ENCODE measurements at places on chromosomes 11 and 22. TPM values are rescaled to one million over a fixed set of nuclear protein-coding genes. Genes with fewer than 3 reads are reported as not detected.

DNA sequence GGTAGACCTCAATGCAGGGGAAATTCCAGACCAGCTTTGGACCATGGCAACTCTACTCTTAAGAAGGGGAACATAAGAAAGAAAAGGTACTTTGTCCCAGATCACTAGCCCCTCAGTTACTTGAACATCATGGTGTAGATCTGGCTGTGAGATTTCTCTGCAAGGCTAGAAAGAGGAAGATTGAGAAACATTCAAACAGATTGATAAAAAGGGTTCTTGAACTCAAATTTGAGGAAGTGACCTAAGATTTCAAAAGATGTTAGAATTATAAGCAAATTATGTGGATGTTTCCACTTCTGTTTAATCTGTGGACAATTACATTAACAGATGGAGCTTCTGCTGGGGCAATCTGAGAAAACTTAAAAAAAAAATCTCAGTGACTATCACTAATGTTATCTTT, 21.8 kb upstream of the UPB1 start:
- no peak overlapping the region for H3K4me3 ChIP-seq
- no peaks in the 10 kb centered on the region for H3K36me3 ChIP-seq
- H3K4me1 ChIP-seq: no peaks in the 10 kb centered on the region
- no peaks in the 10 kb centered on the region for H3K27me3 ChIP-seq
- no peak for DNase-seq

- H3K27ac ChIP-seq: no peak overlapping the region
- H3K36me3 ChIP-seq: no peaks in the 10 kb centered on the region
- H3K4me1 ChIP-seq: peaks cover 12% of the 10 kb centered on the region
- no peak overlapping the region for H3K4me3 ChIP-seq
- no peaks in the 10 kb centered on the region for H3K27me3 ChIP-seq
- no peak for DNase-seq
These were observed 4.1 kb upstream of the CD82 start for GRCh38 chr11:44561275-44561805.

DNA sequence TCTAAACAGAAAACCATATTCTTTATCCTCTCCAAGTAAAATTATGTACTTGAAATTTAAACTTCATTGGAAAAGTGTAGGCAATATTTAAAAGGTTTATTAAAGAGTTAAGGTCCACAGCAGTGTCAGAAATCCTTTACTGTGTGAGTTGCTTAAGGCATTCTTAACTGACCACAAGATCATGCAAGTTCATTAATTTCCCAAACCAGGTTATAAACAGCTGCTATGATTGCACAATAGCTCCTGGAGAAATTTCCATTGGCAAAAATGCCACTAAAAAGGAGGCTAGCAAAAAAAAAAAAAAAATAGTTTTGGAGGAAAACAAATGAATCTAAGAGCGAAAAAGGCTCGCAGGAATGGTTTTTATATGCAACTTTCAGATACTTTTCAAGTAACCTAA, 106.2 kb downstream of the ETS1 start:
- H3K27me3 ChIP-seq: no peaks in the 10 kb centered on the region
- no peak overlapping the region for H3K4me3 ChIP-seq
- H3K4me1 ChIP-seq: peaks cover 85% of the 10 kb centered on the region
- DNase-seq: no peak
- no peaks in the 10 kb centered on the region for H3K36me3 ChIP-seq
- peak overlapping the region; percentile 96 for H3K27ac ChIP-seq

- peaks cover 4% of the 10 kb centered on the region for H3K27me3 ChIP-seq
- H3K4me1 ChIP-seq: no peaks in the 10 kb centered on the region
- no peak for DNase-seq
- H3K36me3 ChIP-seq: no peaks in the 10 kb centered on the region
- no peak overlapping the region for H3K27ac ChIP-seq
These were observed 405.7 kb downstream of the BUD13 start for GRCh38 chr11:116366980-116367645.

DNA sequence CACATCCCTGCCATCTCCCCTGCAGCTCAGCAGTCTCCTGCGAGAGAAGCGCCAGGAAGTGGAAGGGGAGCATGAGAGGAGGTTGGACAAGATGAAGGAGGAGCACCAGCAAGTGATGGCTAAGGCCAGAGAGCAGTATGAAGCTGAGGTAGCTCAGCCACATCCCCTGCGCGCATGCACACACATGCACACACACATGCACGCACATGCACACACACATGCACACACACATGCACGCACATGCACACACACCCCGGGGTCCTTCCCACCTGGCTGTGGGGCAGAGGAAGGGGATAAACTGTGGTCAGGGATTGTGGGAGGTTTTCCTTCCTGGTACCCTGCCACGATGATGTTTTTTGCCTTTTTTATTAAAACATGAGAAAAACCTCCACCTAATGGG, 65.3 kb downstream of the CEP164 start:
- DNase-seq: no peak
- H3K27ac ChIP-seq: no peak overlapping the region
- H3K36me3 ChIP-seq: peaks cover 23% of the 10 kb centered on the region
- no peaks in the 10 kb centered on the region for H3K4me1 ChIP-seq
- no peaks in the 10 kb centered on the region for H3K27me3 ChIP-seq
- H3K4me3 ChIP-seq: no peak overlapping the region

- DNase-seq: peak; percentile 80
- peak overlapping the region; percentile 72 for H3K27ac ChIP-seq
- no peaks in the 10 kb centered on the region for H3K27me3 ChIP-seq
- no peaks in the 10 kb centered on the region for H3K36me3 ChIP-seq
- H3K4me1 ChIP-seq: peaks cover 27% of the 10 kb centered on the region
These were observed 30.0 kb upstream of the PTPRJ start for GRCh38 chr11:47950396-47950795.

GRCh38 chr11:62147545-62147944, 23.7 kb downstream of the INCENP start:
- DNase-seq: no peak
- no peaks in the 10 kb centered on the region for H3K4me1 ChIP-seq
- H3K27ac ChIP-seq: no peak overlapping the region

GRCh38 chr22:40053460-40053859, 58.7 kb downstream of the FAM83F start:
- no peaks in the 10 kb centered on the region for H3K27me3 ChIP-seq
- H3K27ac ChIP-seq: no peak overlapping the region
- no peak overlapping the region for H3K4me3 ChIP-seq
- no peak for DNase-seq
- no peaks in the 10 kb centered on the region for H3K36me3 ChIP-seq

DNA sequence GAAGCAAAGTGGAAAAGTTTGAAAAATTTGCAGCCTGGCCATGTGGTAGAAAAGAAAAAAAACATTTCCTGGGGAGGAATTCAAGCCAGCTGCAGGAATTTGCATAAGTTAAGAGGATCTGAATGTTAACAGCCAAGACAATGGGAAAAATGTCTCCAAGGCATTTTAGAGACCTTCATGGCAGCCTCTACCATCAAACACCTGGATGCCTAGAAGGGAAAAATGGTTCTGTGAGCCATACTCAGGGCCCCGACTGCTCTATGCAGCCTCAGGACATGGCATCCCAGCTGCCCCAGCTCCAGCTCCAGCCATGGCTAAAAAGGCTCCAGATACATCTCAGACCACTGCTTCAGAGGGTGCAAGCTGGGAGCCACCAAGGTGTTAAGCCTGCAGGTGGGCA, 149.1 kb upstream of the SOX6 start:
- H3K36me3 ChIP-seq: no peaks in the 10 kb centered on the region
- H3K4me3 ChIP-seq: no peak overlapping the region
- no peaks in the 10 kb centered on the region for H3K27me3 ChIP-seq
- no peak overlapping the region for H3K27ac ChIP-seq

DNA sequence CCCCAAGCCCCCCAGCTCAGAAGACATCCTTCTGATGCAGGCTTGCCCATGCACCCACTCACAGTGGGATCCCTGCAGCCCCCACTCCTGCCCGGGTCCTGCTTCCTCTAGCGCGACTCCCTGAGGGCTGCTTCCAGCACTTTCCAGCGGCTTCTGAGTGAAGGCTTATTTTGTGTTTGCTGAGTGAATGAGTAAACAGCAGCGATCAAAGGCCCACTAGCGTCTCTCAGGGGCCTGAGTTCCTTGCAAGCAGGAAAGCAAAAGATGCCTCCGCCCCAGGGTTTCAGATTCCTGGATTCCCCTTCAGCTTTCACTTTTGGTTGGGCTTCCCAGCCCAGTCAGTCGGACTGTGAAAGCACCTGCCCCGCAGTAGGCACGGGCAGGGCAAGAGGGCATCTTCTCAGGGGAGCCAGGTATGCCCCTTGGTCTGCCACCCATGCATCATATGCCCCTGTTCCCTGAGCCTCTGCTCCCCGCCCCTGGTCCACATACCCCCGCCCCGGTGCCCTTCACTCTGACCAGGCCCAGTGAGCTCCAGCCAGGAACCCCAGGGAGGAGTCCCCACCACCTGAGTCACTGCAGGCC, 9.2 kb downstream of the FADD start:
- no peaks in the 10 kb centered on the region for H3K4me1 ChIP-seq
- no peak for DNase-seq
- peaks cover 22% of the 10 kb centered on the region for H3K36me3 ChIP-seq
- H3K27ac ChIP-seq: no peak overlapping the region

DNA sequence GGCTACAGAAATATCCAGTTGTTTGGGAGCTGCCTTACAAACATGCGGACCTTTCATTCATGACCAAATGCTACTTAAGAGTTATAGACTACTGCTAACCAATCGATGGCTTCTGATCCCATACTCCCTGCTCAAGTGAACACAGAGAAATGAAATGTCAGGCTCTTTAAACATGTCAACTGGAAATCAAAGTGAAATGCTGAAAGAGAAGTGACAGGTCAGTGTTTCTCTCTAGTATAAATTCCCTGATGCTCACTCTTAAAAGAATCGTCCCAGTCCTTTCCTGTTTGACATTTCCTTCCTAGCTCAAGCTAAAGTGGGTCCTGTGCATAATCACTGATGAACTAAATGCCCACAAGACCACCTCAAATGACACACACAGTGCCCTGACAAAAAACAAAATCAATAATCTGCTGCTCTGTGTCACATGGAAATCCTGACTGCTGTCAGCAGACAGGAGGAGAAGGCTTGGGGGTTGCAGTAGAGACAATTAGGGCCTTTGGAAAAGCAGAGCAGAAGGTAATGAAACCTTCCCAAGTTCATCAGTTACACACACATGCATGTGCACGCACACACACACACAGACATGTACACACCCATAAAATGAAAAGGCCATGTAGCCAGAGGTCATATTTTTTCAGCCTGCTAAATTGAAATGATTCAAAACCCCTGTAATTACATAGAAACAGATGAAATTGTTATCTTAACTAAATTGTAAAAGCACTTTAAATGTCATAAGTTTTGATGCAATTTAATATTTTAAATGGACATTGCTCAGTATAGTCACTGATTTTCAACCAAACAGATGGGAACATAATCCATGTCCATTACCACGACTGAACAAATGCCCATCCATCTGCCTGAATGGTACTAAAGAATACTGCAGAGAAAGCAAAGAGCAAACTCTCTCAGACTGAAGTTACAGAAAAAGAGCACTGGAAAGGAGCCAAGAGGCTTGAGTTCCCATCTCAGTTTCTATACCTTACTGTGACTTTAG, 330.7 kb downstream of the TTC28 start:
- no peak overlapping the region for H3K4me3 ChIP-seq
- H3K27ac ChIP-seq: no peak overlapping the region
- no peaks in the 10 kb centered on the region for H3K4me1 ChIP-seq
- DNase-seq: no peak
- H3K27me3 ChIP-seq: no peaks in the 10 kb centered on the region

Gene MAPK8IP2
- total RNA-seq: 0.55 TPM

Gene ANO9
- 120 TPM for total RNA-seq

Gene FOSL1
- 0.58 TPM for total RNA-seq

Gene FOLH1
- total RNA-seq: not detected

Gene PHF21B
- 0.36 TPM for total RNA-seq

Gene ALX4
- total RNA-seq: not detected

Gene SOX6
- total RNA-seq: not detected

Data from T-cell (primary cell).